ENCODE measurements at places on chromosomes 4 and X. TPM values are rescaled to one million over a fixed set of nuclear protein-coding genes. Genes with fewer than 3 reads are reported as not detected.

DNA sequence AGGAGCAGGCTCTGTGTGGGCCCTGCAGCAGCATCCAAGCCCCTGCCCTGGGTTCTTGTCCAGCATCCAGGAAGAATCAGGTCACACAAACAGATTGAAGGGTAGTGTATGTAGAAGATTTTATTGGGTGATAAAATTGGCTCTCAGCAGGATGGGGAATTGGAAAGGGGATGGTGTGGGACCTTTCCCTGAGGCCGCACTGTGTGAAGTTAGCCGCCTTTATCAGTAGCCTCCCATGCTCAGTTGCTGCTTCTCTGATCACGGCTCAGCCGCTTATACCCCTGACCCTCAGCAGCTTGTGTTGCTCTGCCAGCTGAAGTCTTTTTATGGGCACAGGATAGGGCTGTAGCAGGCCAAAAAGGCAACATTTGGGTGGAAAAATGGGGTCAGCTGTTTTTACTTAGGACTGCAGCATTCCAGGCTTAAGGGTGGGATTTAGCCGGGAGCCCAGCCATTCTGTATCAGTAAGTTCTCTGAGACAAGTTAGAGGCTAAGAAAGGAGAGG, 35.2 kb upstream of the CCNG2 start:
- no peaks in the 10 kb centered on the region for H3K36me3 ChIP-seq
- DNase-seq: no peak
- no peak overlapping the region for H3K27ac ChIP-seq
- H3K4me1 ChIP-seq: no peaks in the 10 kb centered on the region

- no peaks in the 10 kb centered on the region for H3K4me1 ChIP-seq
- no peaks in the 10 kb centered on the region for H3K27me3 ChIP-seq
- H3K4me3 ChIP-seq: no peak overlapping the region
- DNase-seq: no peak
- H3K36me3 ChIP-seq: no peaks in the 10 kb centered on the region
- no peak overlapping the region for H3K27ac ChIP-seq
Measured at GRCh38 chr4:40046311-40046980, 10.2 kb upstream of the N4BP2 start.

- H3K4me3 ChIP-seq: no peak overlapping the region
- peaks cover 34% of the 10 kb centered on the region for H3K4me1 ChIP-seq
- no peak for DNase-seq
- H3K27ac ChIP-seq: no peak overlapping the region
- H3K27me3 ChIP-seq: peaks cover 2% of the 10 kb centered on the region
Measured at GRCh38 chr4:57193209-57193810, 83.1 kb upstream of the IGFBP7 start.

DNA sequence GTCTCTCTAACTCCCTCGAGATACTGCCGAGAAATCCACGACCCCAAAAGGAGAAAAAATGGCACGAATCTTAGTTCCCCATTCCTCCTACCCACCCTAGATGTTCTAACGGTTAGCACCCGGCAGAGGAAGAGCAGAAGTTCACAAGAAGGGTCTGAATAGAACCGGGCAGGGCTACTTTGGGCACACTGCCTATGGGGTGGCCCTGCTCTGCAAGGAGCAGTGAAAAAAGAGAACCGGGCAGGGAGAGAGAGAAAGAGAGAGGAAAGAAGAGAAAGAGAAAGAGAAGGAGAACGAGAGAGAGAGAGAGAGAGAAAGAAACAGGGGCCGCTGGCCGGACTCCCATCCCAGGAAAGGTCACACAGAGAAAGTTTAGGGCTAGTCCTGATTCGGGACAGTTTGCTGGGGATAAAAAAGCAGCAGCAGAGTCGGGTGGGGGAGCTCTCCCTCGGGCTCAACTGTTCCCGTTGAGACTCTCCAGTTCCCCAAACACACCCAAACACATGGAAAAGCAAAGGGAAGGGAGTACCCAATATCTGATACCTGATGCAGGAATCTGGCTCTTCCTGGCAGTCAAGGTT, 468 bp downstream of the GLA start:
- peaks cover 1% of the 10 kb centered on the region for H3K36me3 ChIP-seq
- peak; percentile 43 for DNase-seq
- no peaks in the 10 kb centered on the region for H3K27me3 ChIP-seq
- peak overlapping the region; percentile 71 for H3K27ac ChIP-seq

Gene RAB9A
- 29.4 TPM for total RNA-seq

Gene SLC16A2
- 23.6 TPM for total RNA-seq

Gene GLRA3
- not detected for total RNA-seq

Data from H1 (cell line).